OCI-LY7 (cell line): ENCODE measurements at places on chromosomes 2 and 18. TPM values are rescaled to one million over a fixed set of nuclear protein-coding genes. Genes with fewer than 3 reads are reported as not detected.

GRCh38 chr2:177641331-177641730 is 248.8 kb downstream of the AGPS start:
- no peak for DNase-seq

- DNase-seq = no peak
Measured at GRCh38 chr2:221518201-221518934, 53.7 kb downstream of the EPHA4 start.

DNA sequence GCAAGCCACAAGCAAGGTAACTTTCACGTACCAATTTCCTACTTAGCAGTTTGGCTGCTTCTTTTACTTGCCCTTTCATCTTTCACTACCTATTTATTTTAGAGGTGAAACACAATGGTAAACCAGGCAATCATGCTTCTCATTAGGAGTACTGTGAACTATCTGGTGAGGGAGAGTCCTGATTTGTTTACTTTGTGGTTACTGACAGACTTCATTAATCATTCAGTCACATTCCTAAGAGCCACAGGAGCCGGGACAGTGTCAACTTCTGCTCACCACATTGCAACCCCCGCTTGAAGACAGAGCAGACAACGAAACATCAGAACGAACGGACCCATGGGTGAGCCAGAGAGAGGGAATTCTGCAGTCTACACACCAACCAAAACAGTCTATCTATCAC is 28.8 kb downstream of the TUBB6 start:
- DNase-seq = no peak

- DNase-seq = no peak
Measured at GRCh38 chr18:49961271-49961670, 147.9 kb upstream of the ACAA2 start.

The SLC5A7 gene
- total RNA-seq = not detected in 2 replicates

GRCh38 chr2:109724533-109725460 is 69.3 kb upstream of the RGPD5 start:
- DNase-seq = no peak

The PASK gene
- total RNA-seq = 73.5 and 84.3 TPM in 2 replicates

The RAMP1 gene
- 0.42 TPM in 1 of 2 replicates, not detected in the other for total RNA-seq

The LINC00305 gene
- not detected in 2 replicates for total RNA-seq
